NCI-H774 (cell line): ENCODE measurements at places on chromosomes 6 and 20.

- DNase-seq: no peak
These were observed 11.7 kb downstream of the HDAC2 start for GRCh38 chr6:113959235-113959634.

GRCh38 chr20:21099751-21100577 lies 6.2 kb downstream of the LINC00237 start:
- DNase-seq: peak; percentile 36

GRCh38 chr20:1827974-1828785 lies 67.0 kb upstream of the SIRPA start:
- DNase-seq: no peak

- no peak for DNase-seq
These were observed 23.3 kb downstream of the NPEPL1 start for GRCh38 chr20:58715801-58716475.

DNA sequence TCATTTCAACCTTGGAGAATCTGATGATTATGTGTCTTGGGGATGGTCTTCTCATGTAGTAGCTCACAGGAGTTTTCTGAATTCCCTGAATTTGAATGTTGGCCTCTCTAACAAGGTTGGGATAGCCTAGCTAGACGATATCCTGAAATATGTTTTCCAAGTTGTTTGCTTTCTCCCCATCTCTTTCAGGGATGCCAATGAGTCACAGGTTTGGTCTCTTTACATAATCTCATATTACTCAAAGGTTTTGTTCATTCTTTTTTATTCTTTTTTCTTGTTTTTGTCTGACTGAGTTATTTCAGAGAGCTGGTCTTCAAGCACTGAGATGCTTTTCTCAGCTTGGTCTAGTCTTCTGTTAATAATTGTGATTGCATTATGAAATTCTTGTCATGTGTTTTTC lies 42.7 kb upstream of the COL9A1 start:
- no peak for DNase-seq

GRCh38 chr6:112606656-112607435 lies 259.7 kb downstream of the RFPL4B start:
- no peak for DNase-seq

DNA sequence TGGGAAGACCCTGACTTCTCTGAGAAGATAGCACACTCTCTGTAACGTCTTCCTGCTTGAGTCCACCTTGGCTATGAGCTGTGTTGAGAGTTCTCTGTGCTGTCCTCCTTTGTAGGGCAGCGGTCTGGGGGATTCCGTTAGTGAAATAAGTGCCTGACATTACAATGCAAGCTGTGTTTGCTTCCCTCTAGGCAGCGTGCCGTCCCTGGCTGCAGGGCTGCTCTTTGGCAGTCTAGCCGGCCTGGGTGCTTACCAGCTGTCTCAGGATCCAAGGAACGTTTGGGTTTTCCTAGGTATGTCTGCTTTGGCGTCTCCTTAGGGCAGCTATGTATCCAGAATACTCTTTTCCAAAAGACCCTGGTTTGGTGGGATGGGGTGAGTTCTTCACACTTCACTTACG lies 2.8 kb downstream of the TMEM14C start:
- DNase-seq: no peak

- no peak for DNase-seq
These were observed 117.8 kb downstream of the SLC23A2 start for GRCh38 chr20:4883546-4883945.

DNA sequence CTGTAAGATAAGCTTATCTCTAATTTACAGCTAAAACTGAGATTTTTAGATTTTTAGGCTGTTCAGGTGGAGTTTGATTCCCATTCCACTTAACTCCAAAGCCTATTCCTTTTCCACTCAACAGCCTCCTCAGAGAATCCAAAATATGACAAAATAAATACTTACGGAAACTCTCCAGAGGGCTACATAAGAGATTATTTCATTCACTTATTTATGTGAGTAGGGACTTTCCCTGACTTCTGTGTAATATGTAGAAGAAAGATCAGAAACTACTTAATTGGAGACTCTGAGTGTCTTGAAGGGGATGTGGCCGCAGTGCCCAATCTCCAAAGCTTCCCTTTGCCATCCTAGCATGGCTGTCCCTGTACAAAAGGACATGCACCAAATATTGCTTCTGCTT lies 72.1 kb upstream of the ISM1 start:
- DNase-seq: no peak

DNA sequence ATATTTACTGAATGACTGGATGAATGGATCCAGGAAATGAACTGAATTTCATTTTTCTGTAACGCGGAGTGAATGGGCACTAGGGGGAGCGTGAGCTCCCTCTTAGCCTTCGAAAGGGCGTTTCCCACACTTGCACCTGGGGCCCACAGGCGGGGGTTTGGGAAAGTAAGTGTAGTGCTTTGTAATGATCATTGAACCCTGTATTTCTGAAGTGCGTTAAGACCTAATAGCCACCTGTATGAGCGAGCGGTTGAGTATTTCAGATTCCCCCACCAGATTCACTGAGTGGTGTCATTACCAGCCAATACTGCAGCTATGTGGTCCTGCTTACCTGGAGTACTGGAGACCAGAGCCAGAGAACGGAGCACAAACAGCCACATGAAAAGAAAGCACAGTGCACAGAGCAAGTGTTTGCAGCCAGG lies 10.5 kb downstream of the SYTL3 start:
- peak; percentile 80 for DNase-seq

DNA sequence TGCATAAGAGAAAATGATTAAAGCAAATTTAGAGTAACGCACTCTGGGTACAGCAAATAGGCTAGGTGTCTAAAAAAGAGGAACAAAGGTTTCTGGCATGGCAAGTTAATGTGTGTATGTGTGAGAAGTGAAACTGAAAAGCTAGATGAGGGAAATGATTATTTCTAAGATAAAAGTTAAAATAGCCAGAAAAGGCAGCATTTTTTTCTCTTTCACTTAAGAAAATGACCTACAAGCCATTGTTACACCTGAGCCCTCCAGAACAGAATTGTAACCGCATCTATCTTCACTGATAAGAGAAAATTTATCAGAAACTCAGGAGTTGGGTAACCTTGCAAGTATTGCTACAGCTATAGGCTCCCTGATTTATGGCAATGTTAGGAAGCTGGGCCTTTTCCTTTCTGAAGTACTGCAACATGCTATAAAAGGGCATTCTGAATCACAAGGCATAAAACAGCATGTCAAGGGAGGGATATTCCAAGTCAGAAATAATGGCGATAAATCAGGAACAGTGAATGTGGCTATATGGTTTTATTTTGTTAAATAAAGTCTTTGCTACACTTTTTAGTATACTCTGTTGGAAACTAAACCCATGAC lies 395.3 kb downstream of the TBC1D32 start:
- no peak for DNase-seq

- DNase-seq: no peak
These were observed 79.4 kb downstream of the FOXO3 start for GRCh38 chr6:108640104-108640503.

DNA sequence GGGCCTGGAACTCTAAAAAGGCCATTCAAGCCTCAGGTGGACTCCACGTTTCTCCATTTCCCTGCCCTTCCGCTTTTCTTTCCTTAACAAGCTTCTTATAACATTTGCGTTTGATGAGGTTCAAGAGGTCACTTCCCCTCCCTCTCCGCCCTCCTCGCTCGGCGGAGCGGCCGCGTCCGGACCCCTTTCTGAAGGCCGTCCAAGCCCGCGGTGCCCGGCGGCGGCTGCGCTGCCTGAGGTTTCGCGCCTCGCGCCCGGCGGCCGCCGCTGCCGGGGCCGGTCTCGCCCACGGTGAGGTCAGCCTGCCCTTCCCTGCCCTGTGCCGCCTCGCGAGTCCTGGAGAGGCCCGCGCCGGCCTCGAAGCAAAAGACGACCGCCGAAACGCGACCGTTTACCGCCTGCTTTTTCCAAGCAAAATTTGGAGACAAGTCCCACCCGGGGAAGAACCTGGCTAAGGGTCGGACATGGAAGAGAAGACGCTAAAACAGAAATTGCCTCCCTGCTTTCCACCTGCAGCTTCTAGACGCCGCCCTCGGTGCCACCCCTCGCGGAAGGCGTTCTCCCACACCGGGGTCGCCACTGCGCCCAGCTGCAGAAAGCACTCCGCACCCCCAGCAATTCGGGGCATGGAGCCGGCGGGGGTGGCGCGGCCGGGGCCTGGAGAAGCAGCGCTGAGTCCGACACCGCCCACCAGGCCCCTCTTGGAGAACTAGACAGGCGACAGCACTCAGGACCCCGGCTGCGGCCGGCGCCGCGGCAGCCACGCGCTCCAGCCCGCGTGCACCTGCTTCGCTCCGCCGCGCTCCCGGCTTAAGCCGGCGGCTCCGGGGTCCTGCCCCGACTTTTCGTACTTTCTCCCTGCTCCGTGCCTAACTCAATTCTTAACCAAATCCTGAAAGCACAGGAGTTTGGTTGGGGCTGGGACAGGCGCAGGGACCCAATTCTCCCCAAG lies 11.0 kb upstream of the FOXF2 start:
- no peak for DNase-seq

GRCh38 chr6:49155316-49155715 lies 307.7 kb downstream of the MMUT start:
- no peak for DNase-seq

- no peak for DNase-seq
These were observed 125.4 kb downstream of the FYN start for GRCh38 chr6:111747829-111748228.

- no peak for DNase-seq
These were observed 39.3 kb downstream of the MBOAT1 start for GRCh38 chr6:20172842-20173456.

DNA sequence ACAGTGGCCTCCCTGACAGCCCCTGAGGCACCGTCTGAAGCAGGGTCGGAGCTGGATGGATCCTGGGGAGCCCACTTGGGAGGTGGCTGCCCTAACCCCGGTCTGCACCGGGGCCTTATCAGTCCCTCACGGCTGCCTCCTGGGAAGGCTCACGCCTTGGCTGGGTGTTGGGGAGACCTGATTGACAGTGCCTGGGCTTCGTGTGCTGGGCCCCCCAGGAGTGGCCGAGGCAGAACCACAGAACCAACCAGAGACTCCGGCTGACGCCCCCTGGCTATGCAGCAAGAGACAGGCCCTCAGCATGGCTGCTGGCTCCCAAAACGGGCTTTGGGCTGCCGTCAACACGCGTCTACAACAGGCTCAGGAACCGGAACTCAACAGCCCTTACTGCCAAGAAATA lies 219.6 kb downstream of the TAF4 start:
- DNase-seq: no peak

DNA sequence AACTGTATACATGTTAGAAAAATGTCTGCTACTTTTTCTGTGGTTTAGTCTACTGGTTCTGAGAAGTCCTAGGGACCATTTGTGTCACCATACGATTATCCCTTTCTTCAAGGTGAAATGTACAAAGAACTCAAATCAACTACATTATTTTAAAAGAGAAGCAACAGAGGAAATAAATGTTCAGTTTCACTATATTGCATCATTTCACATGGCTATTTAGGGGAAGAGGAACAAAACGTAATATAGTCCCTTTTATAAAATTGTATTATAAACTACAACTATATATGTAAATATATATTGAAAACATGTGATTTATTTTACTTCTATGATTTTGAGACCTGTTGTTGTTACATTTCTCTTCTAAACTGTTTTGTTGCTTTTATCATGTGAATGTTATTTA lies 1308.0 kb downstream of the EPHA7 start:
- no peak for DNase-seq

- no peak for DNase-seq
These were observed 183.9 kb upstream of the JARID2 start for GRCh38 chr6:15061908-15062515.

- DNase-seq: no peak
These were observed 1.0 kb downstream of the BCL2L1 start for GRCh38 chr20:31721408-31722256.

- no peak for DNase-seq
These were observed 1.1 kb upstream of the SLC22A7 start for GRCh38 chr6:43296780-43297497.

DNA sequence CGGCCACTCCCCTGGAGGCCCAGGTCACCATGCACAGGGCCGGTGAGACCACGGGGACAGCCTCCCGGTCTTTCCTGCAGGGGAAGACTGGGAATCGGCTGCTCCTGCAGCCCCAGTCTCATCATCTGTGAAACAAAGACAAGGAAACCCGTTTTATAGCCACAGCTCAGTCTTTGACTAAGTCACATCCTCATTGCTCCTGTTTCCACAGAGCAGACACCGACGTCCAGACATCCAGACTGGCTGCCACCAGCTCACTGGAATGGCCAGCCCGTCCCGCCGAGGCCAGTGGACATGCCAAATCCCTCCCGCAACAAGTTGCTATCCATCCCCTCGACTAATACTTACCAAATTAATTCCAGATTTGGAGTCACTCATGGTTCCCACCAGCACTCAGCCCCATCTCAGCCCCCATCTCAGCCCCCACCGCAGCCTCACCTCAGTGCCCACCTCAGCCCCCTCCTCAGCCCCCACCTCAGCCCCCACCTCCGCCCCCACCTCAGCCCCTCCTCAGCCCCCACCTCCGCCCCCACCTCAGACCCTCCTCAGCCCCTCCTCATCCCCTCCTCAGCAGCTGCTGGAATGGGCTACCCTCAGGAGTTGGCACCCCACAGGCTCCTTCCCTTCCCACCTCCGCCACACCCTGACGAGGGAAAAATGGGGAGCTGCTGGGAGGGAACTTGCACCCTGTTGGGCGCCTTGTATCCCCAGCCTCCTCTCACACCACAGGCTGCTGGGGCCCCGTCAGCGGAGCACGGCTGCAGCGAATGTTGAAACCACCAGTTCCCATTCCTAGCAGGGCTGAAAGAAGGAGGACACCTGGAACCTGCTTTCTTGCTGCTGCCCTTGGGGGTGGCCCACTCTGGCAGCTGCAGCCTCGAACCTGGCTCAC lies 48.7 kb downstream of the YTHDF1 start:
- no peak for DNase-seq

DNA sequence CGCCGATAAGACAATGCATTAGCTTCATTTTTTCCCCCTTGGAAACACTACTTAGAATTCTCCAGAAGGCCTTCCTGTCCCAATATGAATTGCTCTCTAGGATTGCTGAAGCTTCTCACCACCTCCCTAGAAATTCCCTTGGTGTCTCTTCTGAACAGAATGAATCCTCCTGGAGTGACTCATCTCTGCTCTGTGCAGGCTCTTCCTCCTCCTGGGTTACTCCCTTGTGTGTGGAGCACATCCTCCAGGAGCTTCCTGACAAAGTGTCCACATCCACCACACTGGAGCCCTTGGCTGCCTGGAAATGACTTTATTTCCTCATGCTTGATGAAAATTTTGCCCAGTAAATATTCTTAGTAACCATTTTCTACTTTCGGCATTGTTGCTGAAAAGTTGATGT lies 54.4 kb downstream of the DTNBP1 start:
- no peak for DNase-seq

GRCh38 chr6:70314296-70314695 lies 11.4 kb upstream of the COL9A1 start:
- DNase-seq: no peak

- no peak for DNase-seq
These were observed 119.8 kb upstream of the PHACTR1 start for GRCh38 chr6:12596731-12597130.

GRCh38 chr6:100433726-100434435 lies 30.8 kb downstream of the SIM1 start:
- DNase-seq: no peak

GRCh38 chr6:139759086-139759485 lies 384.6 kb upstream of the CITED2 start:
- no peak for DNase-seq

- no peak for DNase-seq
These were observed 21.0 kb upstream of the NOL4L start for GRCh38 chr20:32606107-32606506.
